ENCODE measurements at places on chromosomes 2 and 18.

DNA sequence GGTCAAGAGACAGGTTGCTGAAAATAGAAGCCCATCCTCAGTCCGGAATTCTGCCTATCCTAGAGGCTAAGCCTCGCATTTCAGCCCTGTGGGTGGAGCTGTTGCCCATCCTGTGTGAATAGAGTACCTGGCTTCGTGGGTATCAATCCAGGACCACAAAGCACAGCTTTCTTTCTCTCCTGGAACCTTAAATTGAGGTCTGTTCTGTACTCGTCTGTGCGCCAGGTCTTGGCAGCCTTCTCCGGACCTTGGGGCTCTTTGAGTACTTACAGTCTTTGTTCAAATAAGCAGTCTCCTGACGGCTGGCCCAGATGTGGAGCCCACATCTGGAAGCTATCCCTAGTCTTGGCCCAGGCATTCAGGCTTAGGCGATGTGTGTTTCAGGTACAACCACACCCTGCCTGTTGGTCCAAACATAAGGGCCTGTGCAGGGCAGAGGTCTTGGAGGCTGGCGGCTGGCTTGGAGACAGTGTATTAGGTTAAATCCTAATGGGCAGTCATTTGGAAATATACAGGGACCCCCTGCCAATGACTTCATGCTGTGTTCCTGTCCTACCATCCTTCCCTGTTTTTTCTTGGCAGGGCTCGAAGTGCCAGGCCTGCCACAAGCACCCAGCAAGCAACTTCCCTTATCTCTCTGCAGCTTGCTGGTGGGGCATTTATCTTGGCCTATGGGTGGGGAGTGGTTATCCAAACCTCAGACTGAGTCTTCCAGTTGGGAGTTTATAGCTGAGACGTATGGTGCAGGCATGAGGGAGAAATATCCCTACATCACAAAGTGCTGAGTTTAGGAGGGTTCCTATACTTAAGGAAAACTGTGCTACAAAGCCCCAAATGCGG lies 294.1 kb downstream of the BCL2 start:
- DNase-seq = no peak

DNA sequence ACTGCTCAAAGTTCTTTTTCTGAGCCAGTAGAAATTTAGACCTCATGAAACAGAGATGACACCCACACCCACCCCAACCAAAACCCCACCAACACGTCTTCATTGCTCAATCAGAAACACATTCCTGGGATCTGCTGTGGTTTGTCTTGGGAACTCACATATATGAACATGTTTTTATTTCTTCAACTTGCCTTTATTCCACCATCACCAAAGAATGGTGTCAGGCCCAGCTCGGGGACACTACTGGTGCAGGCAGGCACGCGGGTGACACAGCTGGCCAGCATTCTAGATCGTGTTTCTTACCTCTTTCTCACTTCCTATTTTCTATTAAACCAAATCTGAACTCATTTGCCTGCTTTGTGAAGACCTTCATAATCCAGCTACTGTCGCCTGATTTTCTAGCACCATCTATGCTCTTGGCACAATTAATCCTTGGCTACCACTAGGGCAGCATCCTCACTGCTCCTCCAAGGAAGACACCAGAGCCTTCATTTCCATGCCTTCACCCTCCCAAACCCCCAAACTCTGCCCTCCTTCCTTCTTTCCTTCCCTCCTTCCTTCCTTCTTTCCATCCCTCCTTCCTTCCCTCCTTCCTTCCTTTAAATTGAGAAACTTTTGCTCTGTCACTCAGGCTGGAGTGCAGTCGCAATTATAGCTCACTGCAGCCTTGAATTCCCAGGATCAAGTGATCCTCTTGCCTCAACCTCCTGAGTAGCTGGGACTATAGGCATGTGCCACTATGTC lies 157.1 kb downstream of the BCL2 start:
- no peak for DNase-seq

GRCh38 chr2:95389245-95390119 lies 13.0 kb upstream of the FAHD2A start:
- peak; percentile 73 for DNase-seq

DNA sequence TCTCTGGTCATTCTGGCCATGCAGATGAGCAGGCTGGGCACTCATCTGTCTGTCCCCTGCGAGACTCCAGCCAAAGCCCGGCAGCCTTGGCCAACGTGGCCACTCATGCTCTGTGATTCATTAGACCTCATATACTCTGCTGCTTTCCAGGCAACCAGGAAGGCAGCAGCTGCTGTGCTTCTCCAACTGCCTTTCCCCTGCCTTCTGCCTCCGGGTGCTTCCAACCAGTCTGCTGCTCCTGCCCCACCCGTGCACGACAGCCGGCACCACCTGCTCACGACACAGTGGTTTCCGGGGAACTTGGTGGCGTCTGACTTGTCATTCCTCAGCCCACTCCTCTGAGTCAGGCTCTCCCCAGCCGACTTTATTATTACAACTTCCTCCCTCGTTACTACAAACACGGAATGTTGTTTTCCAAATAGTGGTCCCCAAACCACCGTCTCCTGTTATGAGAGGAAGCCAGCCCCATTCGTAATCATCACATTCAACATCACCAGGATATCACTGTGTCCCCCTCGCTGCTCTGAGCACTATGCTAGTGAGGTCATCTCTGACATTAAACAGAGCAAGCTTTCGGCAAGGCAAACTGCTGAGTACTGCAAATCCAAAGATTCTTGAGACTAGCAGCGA lies 392.4 kb downstream of the ALK start:
- no peak for DNase-seq

DNA sequence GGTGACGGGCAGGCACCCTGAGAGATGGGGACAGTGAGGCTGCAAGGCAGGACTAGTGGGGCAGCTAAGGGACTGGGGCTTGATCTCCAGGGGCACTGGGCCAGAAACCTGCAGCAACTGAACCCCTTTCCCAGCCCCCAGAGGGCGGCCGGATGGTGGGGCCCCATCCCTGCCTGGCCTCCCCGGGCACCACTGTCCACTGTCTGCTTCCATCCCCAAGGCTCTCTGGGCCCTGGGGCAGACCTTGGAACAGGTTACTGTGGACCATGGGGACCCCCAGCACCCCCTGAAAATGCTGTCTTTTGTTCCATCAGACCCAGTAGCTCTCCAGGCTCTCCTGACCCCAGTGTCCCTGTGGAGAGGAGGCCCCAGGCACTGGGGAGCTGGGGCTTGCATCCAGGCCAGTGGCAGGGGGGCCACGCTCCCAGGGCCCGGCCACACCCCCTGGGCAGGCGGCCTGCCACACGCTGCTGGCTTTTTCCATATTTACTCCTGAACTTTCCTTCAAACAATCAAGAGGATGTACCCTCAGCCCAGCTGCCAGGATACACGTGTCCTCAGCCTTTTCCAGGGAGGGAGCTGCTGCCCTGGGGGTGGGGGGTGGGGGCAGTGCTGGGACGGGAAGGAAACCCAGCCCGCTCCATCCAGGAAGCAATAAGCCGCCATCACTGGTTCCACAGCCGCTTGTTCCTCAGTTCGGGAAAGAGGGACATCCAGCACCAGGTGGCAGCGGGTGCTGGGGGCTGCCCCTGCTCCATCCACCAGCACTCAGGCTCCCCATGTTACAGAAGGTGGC lies 102.3 kb upstream of the ODC1 start:
- DNase-seq = no peak

DNA sequence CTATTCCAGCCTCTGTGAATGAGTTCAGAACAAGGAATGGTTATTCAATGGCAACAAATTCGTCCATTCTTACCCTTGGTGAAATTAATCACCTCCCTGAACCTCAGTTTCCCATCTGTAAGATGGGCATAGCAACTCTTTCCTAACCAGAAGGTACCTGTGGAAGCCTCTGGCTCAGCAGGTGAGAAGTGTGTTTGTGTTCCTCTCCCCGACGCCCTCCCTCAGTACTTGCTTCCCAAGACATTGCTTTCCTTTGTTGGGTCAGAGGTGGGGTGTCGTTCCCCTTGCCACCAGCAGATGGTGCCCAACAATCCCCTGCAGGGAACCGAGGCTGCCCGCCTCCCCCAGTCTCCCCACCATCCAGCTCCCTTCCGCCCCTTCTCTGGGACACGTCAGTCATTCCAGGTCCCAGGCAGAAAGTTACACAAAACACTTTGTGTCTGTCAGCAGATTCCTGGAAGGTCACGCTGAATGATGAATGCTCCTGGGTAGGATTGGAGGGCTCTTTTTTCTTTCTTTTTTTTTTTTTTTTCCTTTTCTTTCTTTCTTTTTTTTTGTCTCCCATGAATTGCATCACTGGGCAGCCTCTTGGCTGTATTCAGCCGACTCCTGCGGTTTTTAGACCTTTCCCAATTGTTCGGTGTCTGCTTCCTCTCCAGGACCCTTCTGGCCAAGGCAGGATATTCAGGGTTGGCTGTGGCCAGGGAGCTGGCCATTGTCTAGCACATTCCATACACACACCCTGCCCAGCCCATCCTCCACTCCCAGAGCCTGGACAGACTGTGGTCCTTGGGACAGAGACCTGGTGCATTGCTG lies 117.3 kb downstream of the LPIN1 start:
- peak; percentile 84 for DNase-seq

GRCh38 chr2:44120428-44120827 lies 48.2 kb upstream of the PPM1B start:
- no peak for DNase-seq

DNA sequence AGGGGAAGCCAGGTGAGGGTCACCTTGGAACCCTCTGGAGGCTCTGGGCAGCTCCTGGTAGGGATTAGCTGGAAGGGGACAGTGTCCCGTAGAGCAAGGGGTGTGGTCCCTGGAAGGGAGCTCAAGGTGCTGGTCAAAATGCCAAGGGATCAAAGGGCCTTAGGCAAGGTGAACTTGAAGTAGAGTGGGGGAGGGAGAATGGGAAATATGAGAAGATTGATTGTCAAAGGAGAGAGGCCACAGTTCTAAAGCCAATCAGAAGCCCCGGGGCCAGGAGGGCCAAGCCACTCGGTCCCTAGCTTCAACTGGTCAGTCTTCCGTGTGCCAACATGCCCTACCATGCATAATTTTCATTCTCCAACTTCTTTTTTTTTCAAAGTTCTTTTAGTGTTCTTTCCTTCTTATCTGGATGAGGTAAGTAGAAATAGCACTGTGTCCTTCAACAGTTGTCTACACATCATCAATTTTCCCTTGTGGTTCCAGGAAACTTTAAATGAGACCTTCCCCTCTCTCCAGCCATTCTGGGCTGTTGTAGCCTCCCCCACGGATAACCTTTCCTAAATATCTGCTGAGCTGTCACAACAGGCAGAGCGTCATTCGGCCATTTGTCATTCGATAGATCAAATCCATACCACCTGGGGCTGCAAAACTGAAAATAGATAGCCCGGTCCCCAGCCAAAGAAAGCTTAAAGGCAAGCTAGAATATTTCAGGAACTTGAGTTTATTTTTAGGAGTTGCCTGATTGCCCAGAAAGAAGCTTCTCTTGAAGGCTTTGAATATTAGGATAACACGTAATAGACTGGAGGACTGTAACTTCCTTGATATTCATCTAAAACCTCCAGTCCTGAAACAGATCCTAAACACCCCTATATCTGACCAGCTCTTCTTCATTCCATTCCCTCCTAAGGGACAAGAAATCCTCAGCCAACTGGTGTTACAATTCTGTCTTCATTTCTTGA lies 83.3 kb downstream of the ALPK2 start:
- DNase-seq = no peak

DNA sequence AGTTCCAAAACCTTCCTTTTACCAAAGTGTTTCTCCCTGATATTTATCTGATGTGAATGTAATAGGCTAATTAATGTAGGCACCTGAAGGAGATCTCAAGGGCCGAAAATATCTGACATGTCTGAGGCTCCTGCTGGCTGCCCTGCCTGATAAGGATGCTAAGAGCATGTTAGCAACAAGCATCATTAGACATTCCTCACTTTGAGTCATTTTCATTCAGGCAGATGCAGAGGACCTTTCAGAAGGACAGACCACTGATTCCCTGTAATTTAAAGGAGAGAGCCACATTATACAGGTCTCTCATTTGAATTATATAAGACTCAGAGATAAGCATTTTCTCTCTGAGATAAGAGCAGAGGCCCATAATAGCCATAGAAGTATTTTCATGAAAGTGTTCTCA lies 222.4 kb upstream of the NCKAP5 start:
- DNase-seq = no peak

DNA sequence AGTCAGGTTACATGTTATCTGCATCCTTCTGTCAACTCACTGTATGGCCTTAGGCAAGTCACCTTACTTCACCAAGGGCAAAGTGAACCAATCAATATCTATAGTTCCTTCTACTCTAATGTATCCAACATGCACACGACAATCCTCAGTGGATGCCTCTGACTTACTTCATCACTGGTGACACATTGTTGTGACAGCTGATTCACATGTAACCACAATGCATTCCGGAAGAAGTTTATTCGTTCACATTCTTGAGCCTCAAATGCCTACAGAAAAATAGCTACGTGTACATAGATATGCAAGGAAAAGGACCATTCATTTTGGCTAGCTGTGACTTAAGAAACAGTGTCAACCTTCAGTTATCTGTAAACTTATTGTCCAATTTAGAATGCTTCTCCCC lies 26.3 kb upstream of the EPG5 start:
- no peak for DNase-seq

DNA sequence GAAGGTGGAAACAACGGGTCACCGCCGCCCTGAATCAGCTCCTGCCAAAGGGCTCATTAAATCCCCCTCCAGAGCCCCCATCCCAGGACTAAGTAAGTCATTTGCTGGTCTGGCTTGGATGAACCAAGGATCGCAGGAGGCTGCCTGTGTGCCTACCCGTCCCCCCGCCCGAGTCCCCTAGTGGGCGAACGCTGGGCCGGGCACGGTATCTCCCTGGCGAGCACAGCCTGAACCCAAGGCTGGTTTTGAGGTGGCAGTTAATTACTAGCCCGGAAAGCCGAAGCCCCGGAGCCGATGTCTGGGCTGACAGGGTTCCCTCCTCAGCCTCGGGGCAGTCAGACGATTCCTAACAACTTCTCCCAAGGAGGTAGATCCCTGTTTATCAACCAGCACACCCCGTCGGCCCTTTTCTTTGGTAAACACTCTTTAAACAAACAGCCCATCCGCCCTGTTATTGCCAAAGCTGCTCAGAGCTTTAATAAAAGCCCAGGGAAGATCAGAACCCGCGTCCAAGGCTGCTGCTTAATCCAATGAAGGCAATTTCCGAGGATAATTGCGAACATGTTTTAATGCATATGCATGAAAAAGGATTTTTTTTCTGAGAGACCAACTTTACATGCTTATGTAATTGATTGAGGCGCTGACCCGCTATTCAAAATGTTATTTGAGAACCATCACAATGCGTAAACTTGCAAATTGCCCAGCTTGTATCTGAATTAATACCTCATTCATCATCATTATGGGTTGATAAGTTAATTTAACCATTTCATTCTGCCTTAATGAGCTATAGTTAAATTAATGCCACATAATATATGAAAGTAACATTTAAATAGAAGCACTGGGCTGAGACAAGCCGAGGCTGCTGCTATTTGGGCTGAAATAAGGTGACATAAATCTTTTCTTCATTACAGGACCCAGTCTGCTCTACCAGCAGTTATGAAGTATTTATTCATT lies 10.5 kb downstream of the EVX2 start:
- DNase-seq = no peak

- DNase-seq = no peak
Measured at GRCh38 chr2:67571785-67572718, 174.9 kb downstream of the ETAA1 start.

DNA sequence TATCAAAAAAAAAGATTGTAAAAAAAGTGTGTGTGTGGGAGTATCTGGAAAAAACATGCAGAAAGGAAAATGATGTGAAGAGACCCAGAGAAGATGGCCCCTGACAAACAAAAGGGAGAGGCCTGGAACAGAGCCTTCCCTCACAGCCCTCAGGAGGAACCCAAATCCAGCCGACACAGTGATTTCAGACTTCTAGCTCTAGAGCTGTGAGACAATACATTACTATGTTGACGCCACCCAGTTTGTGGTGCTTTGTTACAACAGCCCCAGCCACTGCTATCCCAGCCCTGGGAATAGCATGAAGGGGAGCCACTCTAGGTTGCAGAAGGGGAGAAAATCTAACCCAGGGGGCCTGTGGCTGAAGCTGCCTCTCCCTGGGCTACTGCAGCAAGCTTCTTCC lies 59.0 kb upstream of the ZBTB7C start:
- DNase-seq = no peak
